ENCODE measurements at places on chromosomes 2 and 18. TPM values are rescaled to one million over a fixed set of nuclear protein-coding genes. Genes with fewer than 3 reads are reported as not detected.

Gene SIX3
- total RNA-seq = not detected

Gene CAPN14
- 1.2 TPM for total RNA-seq

- no peaks in the 10 kb centered on the region for H3K36me3 ChIP-seq
- H3K27ac ChIP-seq = no peak overlapping the region
- no peak for DNase-seq
- no peak overlapping the region for H3K4me3 ChIP-seq
- peaks cover 10% of the 10 kb centered on the region for H3K27me3 ChIP-seq
These were observed 116.0 kb downstream of the ALPK2 start for GRCh38 chr18:58512648-58513588.

DNA sequence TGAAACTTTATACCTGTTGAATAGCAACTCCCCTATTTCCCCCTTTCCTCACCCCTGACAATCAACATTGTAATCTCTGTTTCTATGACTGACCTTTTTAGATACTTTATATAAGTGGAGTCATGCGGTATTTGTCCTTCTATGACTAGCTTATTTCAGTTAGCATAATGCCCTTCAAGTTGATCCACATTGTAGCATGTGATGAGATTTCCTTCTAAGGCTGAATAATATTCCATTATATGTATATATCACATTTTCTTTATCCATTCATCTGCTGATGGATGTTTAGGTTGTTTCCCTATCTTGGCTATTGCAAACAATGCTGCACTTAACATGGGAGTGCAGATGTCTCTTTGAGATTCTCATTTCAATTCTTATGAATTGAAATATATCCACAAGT lies 9.5 kb downstream of the FASTKD2 start:
- H3K4me3 ChIP-seq = no peak overlapping the region
- H3K27ac ChIP-seq = no peak overlapping the region
- H3K4me1 ChIP-seq = peaks cover 15% of the 10 kb centered on the region

DNA sequence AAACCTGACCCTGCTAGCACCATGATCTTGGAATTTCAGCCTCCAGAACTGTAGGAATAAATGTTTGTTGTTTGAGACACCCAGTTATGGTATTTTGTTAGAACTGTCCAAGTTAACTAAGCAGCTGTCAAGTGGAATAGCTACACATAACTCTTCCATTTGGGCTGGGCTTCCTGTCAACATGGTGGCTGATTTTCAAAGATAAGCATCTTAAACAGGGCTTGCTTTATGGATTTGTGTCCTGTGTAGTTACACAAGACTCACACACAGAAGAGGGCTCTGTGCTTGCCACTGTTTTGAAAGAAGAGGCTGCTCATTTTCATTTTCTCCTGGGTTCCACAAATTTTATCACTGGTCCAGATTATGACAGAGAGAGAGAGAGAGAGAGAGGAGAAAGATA lies 35.7 kb downstream of the GCG start:
- no peak for DNase-seq
- H3K27me3 ChIP-seq = no peaks in the 10 kb centered on the region
- no peak overlapping the region for H3K4me3 ChIP-seq

- no peaks in the 10 kb centered on the region for H3K36me3 ChIP-seq
- H3K4me1 ChIP-seq = peaks cover 41% of the 10 kb centered on the region
- H3K27ac ChIP-seq = peak overlapping the region; percentile 63
- no peaks in the 10 kb centered on the region for H3K27me3 ChIP-seq
- H3K4me3 ChIP-seq = no peak overlapping the region
These were observed 74.2 kb upstream of the LCLAT1 start for GRCh38 chr2:30372826-30373225.

DNA sequence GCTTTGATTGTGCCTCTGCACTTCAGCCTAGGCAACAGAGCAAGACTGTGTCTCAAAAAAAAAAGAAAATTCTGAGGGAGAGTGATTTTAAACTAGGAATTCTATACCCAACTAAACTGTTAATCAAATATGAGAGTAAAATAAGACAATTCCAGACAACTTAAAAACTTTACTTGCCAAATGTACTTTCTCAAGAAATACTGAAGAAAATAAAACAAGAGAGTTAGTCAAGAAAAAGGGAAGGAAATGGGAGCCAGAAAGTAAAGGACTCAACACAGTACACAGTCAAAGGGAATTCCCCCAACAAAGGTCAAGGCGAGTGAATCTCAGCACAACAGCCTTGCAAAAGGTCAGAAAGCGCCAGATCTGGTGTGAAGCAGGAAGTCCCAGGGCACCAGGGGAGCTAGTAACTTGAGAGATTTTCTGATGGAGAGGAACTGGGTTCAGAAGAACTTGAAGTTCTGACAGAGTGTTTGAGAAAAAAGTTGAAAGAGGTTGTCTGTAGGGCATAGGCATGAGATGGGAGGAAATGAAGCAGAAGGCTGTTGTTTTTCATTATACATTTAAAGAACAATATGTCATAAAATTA lies 22.6 kb upstream of the TBC1D8 start:
- H3K4me1 ChIP-seq = peaks cover 6% of the 10 kb centered on the region
- H3K36me3 ChIP-seq = no peaks in the 10 kb centered on the region
- DNase-seq = no peak
- peaks cover 9% of the 10 kb centered on the region for H3K27me3 ChIP-seq
- peak overlapping the region; percentile 5 for H3K4me3 ChIP-seq

Gene RGPD3
- 0.92 TPM for total RNA-seq

Gene HRH4
- total RNA-seq = not detected

Gene RSAD2
- total RNA-seq = 2.2 TPM

Gene SPATA3
- 0.50 TPM for total RNA-seq

Gene RAB17
- not detected for total RNA-seq

GRCh38 chr18:54774981-54775665 lies 53.2 kb upstream of the RAB27B start:
- H3K27ac ChIP-seq = no peak overlapping the region
- no peak for DNase-seq
- H3K36me3 ChIP-seq = no peaks in the 10 kb centered on the region
- H3K27me3 ChIP-seq = no peaks in the 10 kb centered on the region

DNA sequence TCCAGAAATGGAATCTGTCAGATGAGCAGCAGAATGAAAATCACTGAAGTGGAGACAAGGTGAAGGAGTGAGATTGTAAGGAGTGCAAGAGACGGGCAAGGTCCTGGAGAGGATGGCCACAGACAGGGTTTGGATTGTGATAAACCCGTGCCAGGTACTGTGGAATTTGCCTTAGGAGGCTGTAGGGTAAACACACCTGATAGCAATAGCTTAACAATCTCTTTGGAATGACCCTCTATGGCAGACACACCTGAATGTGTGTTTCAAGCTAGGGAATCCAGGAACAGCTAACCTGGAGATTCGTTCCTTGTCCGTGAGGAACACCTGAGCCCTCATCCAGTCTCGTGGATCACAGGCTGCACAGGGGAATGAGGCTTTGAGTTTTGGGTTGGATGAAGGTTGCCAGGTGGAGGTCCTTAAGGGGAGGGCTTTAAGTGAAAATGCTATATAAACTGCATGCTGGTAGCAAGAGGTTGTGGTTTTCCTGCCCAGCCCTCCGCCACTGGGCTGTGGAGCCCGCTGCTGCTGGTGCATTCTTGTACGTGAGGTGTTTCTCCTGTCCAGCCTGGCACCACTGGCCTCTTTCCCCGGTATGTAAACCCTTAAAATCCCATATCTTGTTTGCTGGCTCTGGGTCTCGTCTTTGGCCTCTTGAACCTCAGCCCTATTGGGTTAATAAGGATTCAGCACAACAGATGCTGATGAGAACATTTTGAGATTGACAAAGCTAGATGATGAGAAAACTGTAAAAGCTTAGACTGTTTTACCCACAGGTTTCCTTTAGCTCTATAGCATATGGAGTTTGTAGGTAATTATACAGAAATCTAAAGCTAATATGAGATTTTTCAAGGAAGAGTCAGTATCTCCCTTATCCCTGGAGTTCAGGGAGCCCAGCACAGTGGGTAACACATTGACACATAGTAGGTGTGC lies 117.9 kb downstream of the ARHGAP15 start:
- H3K36me3 ChIP-seq = peaks cover 6% of the 10 kb centered on the region
- no peak overlapping the region for H3K27ac ChIP-seq

DNA sequence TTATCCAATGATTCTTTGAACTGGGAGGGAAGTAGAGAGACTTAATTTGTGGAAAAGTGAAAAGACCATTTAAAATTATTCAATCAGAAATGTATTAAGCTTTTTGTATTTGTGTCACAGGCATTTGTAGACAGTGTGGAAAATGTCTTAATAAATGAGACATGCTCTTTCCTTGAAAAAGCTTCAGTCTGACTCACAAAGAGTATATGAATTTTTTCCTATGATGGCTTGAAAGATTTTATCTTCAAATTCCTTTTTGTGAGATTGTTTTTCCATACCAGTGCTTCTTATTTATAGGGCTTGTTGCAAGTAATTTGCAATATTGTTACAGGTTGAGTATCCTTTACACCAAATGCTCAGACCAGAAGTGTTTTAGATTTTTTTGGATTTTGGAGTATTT lies 39.5 kb downstream of the STON1 start:
- H3K27me3 ChIP-seq = no peaks in the 10 kb centered on the region
- H3K36me3 ChIP-seq = no peaks in the 10 kb centered on the region
- no peak for DNase-seq
- peaks cover under 1% of the 10 kb centered on the region for H3K4me1 ChIP-seq

Gene C18orf32
- total RNA-seq = 14.4 TPM

Gene CXCR1
- total RNA-seq = not detected

- no peak for DNase-seq
- no peak overlapping the region for H3K27ac ChIP-seq
- H3K36me3 ChIP-seq = no peaks in the 10 kb centered on the region
- H3K27me3 ChIP-seq = peaks cover 13% of the 10 kb centered on the region
- no peak overlapping the region for H3K4me3 ChIP-seq
These were observed 39.0 kb downstream of the MAIP1 start for GRCh38 chr2:199994371-199994770.

Gene UGT1A10
- not detected for total RNA-seq

Gene GRB14
- total RNA-seq = not detected

GRCh38 chr2:112317303-112318158 lies 42.1 kb downstream of the ZC3H6 start:
- DNase-seq = no peak
- no peaks in the 10 kb centered on the region for H3K36me3 ChIP-seq
- no peaks in the 10 kb centered on the region for H3K27me3 ChIP-seq
- H3K4me1 ChIP-seq = no peaks in the 10 kb centered on the region
- no peak overlapping the region for H3K4me3 ChIP-seq
- H3K27ac ChIP-seq = no peak overlapping the region

Gene LYPD1
- not detected for total RNA-seq

Gene CCL20
- not detected for total RNA-seq

- DNase-seq = no peak
- no peaks in the 10 kb centered on the region for H3K36me3 ChIP-seq
- no peaks in the 10 kb centered on the region for H3K4me1 ChIP-seq
These were observed 159.5 kb downstream of the SEPTIN10 start for GRCh38 chr2:109454304-109454703.

GRCh38 chr18:52531836-52532235 lies 191.8 kb downstream of the DCC start:
- H3K36me3 ChIP-seq = no peaks in the 10 kb centered on the region
- H3K4me3 ChIP-seq = no peak overlapping the region
- no peaks in the 10 kb centered on the region for H3K27me3 ChIP-seq
- H3K4me1 ChIP-seq = no peaks in the 10 kb centered on the region
- DNase-seq = no peak

Gene RAB6C
- not detected for total RNA-seq

DNA sequence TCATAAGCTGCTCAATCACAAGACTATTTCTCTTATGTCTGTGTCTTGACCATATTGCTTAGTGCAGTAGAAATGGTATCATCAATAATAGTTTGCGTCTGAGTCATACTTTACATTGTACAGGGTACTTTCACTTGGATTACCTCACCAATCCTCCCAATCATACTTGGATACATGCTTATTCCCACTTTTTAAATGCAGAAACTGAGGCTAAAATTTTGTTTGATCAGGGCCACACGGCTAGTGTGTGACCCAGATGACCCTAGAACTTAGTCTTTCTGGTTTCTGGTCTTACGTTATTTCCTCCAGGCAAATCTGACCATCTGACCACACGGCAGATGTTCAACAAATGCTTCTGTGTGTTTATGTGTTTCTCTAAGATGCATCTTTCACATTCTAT lies 23.8 kb upstream of the CCL20 start:
- H3K36me3 ChIP-seq = no peaks in the 10 kb centered on the region
- no peak overlapping the region for H3K4me3 ChIP-seq
- no peaks in the 10 kb centered on the region for H3K4me1 ChIP-seq
- peaks cover 9% of the 10 kb centered on the region for H3K27me3 ChIP-seq
- no peak overlapping the region for H3K27ac ChIP-seq
- no peak for DNase-seq

- H3K36me3 ChIP-seq = peaks cover 21% of the 10 kb centered on the region
- H3K27ac ChIP-seq = peak overlapping the region; percentile 84
- H3K27me3 ChIP-seq = no peaks in the 10 kb centered on the region
- DNase-seq = peak; percentile 28
- H3K4me1 ChIP-seq = peaks cover 81% of the 10 kb centered on the region
These were observed 963 bp downstream of the GNLY start for GRCh38 chr2:85695121-85695520.

GRCh38 chr18:57231864-57232263 lies 85.0 kb downstream of the BOD1L2 start:
- no peak overlapping the region for H3K4me3 ChIP-seq
- H3K27me3 ChIP-seq = peaks cover 5% of the 10 kb centered on the region
- H3K27ac ChIP-seq = no peak overlapping the region
- no peak for DNase-seq

Gene ATP6V1B1
- 7.2 TPM for total RNA-seq

DNA sequence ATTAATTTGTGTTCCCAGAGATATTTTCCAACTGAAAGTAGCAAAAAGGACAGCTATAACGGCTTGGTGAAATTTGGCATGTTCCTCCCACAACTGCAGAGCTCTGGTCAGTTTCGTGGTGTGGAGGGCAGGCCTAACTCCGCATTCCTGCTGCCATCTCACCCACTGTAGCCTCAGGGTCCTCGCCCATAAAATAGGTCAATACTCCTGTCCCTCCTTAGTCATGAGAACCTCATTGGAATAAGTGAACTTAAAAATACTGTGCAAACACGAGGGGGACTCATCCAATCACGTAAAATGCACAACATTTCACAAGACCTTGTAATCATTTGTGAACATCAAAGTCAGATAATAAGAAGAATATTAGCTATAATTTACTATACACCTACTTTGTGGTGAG lies 143.5 kb upstream of the NCKAP5 start:
- peaks cover 15% of the 10 kb centered on the region for H3K27me3 ChIP-seq
- H3K36me3 ChIP-seq = peaks cover 2% of the 10 kb centered on the region
- DNase-seq = no peak
- no peaks in the 10 kb centered on the region for H3K4me1 ChIP-seq
- no peak overlapping the region for H3K4me3 ChIP-seq

DNA sequence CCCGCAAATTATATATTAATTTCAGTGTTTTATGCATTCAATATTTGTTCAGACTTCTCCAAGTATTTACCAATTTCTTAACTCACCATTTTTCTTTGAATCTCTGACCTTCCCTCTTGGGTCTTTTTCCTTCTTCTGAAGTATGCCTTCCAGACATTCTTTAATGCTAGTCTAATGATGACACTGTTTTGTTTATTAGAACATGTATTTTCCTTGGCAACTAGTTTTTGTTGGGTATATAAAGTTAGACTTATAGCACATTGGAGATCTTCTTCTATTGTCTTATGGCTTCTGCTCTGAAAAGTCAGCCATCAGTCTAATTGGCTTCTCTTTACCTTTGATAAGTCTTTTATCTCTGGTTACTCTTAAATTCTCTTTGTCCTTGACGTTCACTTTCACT lies 423.2 kb upstream of the NRP2 start:
- no peak for DNase-seq
- H3K4me1 ChIP-seq = no peaks in the 10 kb centered on the region
- no peak overlapping the region for H3K4me3 ChIP-seq
- no peak overlapping the region for H3K27ac ChIP-seq

Data from natural killer cell treated with Interleukin-12 subunit alpha and Interleukin-12 subunit beta and Interleukin-15 and Interleukin-18, amount 100 ng/mL, for 72 hours (primary cell).